Tibial nerve (tissue), 4 donors: ENCODE measurements at places on chromosomes 2 and 18.

GRCh38 chr18:49628119-49628518, 66.3 kb downstream of the LIPG start:
- no peak for DNase-seq

GRCh38 chr2:238438856-238439849, 12.4 kb downstream of the ASB1 start:
- no peak for DNase-seq

DNA sequence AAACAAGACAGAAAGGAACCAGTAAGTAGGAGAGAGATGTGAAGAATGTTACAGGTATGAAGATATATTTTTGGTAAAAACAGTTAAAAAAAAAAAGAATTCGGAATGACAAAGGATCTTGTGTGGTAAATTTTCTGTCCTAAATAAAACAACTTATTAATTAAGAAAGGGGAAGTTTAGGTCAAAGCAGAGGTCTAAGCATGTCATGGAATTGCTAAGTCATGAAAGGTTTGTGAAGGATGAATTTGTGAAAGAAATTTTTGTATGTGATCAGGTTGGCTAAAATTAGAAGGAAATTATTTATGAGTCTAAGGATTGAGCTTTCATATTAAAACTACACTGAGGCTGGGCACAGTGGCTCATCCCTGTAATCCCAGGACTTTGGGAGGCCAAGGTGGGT, 11.1 kb upstream of the ALPG start:
- DNase-seq = no peak

- DNase-seq = no peak
Measured at GRCh38 chr2:68689553-68690537, 44.8 kb upstream of the ARHGAP25 start.

DNA sequence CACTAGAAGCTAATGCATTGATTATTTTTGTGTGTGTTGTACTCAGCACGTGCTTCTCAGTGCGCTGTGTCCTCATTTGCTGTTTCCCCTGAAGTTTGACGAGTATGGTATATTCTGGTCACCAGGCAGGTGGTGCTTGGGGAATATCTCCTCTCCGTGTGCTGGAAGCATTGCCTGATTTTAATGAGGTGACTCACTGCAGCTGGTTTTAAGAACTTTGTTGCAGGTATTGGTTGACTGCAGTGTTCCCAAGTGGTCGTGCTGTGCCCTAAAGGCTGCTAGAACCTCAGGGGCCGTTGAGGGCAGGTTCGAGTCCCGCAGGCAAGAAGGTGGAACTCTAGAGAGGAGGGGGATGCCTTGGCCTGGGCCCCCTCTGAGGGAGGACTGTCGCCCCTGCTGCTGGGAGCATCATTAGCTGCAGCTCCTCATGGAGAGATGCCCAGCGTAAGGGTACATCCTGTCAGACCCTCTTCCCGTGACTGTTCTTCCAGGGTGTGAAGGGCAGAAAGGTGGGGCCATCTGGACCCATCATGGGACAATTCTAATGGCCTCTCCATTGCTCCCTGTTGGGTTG, 82.6 kb downstream of the AGAP1 start:
- DNase-seq = no peak

DNA sequence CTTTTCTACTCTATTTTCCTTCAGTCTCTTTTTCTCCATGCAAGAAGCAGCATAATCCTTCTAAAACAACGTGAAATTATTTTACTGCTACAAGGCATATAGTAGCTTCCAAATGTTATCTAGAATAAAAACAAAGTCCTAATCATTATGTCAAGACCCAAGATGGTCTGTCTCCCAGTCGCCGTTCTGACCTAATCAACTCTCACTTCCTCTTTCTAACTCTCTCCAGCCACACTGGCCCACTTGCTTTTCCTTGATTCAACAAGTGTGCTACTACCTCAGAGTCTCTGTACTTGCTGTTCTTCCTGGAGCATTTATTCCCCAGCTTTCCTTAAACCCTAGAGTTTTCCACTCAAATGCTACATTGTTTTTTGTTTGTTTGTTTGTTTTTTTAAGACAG, 1491.2 kb downstream of the LRP1B start:
- no peak for DNase-seq

DNA sequence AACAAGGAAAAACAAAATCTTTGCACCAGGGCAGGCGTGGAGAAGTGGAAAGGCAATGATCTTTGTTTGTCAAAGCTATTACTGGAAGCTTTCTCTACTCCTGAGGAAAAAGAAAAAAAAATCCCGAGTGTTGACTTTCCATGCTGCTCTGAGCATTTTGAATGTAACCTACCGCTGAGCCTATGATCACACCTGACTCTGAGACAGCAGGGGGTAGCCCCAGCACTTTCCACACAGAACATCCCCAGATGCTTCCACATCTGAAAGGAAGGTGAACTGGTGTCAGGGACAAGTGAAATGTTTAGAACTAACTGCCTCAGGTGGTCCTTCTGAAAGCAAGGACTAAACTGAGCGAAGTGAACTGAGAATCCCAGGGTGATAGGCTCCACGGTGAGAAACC, 1315.1 kb upstream of the DDX18 start:
- no peak for DNase-seq

DNA sequence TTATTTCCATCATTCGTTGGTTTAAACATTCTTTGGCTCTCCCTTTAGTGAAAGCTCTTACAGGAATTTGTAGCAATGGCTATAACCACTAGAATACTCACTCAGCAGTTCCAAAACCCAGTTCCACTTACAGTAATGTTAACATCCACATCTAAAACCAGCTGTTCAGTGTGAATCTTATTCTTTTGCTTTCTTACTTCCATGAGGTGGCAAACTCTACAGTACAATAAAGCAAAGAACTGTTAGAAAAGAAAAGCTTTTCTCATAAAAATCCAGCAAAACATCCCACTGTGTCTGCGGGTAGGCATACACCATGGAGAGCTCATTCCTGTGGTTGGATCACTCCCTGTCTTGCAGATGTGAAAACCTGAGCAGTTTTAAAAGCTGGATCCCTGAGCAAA, 147.1 kb downstream of the ARHGAP28 start:
- DNase-seq = no peak

- DNase-seq = peak; percentile 28
Measured at GRCh38 chr2:72143441-72144273, 4.0 kb downstream of the CYP26B1 start.

DNA sequence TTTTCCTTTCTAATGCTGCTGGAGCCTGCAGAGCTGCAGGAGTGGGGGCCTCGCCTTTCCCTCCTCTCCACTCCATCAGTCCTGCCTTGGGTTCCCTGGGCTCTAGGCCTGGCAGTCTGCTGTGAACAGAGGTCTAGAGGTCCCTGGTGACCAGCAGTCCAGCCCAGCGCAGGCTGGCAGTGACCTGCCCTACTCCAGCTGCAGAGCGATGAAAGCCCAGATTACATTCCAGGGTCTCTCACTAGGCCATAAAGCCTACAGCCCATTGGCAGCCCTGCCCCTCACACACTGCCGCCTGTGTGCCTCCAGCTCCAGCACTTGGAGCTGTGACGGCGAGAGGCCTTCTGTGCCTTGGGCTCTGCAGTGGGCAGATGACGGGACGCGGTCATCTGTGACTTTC, 14.8 kb upstream of the MAL start:
- no peak for DNase-seq

- no peak for DNase-seq
Measured at GRCh38 chr2:602571-603359, 74.4 kb downstream of the TMEM18 start.

DNA sequence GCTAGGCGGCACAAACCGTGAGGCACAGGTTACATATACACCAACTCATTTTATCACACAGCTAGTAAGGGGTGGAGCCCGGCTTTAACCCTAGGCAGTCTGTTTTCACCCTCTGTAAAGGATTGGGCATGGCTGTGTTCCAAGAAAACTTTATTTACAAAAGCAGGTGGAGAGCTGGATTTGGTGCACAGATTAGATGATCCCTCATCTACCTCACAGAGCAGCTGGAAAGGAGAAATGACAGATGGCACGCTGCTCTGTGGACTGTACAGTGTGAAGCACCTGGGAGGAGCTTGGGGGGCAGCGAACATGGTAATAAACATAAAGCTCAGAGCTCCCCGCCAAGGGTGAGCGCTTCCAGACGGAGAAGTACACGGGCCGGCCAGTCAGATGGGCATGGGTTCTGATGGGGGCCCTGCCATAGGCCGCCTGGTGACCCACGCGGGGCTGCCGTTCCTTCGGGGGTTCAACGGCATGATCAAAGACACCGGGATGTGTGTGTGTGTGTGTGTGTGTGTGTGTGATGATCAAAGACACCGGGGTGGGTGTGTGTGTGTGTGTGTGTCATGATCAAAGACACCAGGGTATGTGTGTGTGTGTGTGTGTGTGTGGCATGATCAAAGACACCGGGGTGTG, 862 bp upstream of the TMEM177 start:
- DNase-seq = no peak

DNA sequence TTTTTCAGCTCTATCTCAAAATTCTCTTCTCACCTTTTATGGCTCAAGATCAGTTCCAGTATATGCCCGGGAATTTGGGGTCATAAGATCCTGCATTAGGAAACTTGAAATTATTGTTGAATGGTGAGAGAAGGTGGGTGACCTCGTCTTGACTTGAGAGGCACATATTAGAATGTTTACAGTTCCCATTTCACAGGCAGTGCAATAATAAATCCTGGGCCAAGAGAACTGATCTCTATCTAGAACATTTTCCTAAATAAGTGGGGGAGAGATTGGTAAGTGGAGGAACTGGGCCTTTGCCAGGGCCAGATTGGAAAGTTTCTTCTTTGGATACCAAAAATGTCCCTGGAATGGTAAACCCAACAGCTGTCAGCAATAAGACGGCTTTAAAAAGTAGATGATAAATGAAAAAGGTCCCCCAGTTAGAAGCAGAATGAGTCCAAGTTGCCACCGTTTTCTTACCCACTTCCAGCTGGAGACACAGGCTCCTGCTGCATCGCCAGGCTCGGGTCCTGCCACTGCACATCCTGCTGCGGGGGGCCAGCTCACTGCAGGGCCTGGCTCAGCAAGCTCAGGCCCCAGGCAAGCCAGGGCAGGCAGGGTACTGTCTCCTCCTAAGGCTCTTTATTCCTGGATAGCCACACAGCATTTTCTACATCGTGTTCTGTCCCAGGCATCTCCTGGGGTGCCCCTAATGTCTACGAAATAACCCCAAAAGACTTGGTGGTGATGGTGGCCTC, 126.4 kb upstream of the EPAS1 start:
- no peak for DNase-seq
